Stimulated activated CD8-positive, alpha-beta memory T cell treated with anti-CD3 and anti-CD28 coated beads, Interleukin-4, amount 100 ng/mL, for 4 hours (primary cell): ENCODE measurements at places on chromosomes 2 and 18.

GRCh38 chr2:221911321-221911720 lies 339.2 kb upstream of the EPHA4 start:
- DNase-seq, result no peak

DNA sequence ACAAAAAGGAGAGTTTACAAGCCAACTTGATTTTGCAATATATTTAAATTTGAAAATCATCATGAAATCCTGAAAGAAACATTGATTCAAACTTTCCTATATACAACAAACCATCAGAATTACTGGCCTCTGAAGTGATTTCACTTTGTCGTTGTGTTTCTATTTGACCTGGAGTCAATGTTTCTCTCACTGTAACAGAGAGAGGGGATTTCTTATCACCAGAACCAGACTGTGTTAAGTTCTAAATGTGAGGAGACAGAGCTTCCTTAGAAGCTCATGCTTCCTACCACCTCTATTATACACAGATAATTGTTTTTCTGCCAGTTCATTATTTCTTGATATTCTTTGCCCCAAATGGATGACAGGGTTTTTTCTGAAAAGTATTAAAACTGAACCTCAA lies 245.0 kb upstream of the RND3 start:
- no peak for DNase-seq

GRCh38 chr2:28232295-28232694 lies 160.4 kb upstream of the FOSL2 start:
- no peak for DNase-seq

GRCh38 chr2:179193759-179194394 lies 70.8 kb downstream of the SESTD1 start:
- DNase-seq, result no peak

DNA sequence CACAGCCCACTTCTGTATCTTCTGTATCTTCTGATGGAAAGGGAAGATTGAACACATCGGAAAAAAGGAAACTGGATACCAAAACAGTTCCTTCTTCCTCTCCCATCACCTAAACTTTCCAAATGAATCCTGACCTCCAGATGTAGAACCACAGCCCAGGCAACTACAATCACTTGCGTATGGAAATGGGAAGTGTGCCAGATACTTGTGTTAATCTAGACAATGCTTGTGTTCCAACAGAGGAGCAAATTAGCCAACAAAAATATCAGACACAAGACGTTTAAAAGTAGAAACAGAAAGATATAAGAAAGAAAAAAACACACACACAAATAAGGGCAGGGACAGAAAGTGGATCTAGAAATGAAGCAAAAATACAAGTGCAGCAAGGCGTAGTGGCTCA lies 31.4 kb upstream of the DUSP2 start:
- DNase-seq, result no peak

GRCh38 chr2:166090908-166091307 lies 36.9 kb downstream of the SCN1A start:
- no peak for DNase-seq

DNA sequence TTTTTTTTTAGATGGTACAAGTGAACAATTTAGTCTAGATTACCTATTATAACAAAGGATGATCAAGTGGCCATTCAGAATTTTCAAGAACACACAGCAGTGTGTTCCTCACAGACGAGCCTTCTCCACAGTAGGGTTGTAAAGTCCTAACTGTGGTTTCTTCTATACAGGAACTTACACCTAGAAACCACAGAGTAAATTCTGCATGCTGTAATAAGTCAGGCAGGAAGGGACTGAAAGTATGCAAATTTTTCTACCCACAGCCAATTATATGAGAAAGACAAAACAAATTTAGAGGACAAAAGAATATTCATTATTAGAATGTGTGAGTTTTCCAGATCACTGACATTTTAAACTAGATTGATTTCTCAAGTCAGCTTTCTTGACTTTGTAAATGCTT lies 99.5 kb downstream of the RBMS1 start:
- no peak for DNase-seq

DNA sequence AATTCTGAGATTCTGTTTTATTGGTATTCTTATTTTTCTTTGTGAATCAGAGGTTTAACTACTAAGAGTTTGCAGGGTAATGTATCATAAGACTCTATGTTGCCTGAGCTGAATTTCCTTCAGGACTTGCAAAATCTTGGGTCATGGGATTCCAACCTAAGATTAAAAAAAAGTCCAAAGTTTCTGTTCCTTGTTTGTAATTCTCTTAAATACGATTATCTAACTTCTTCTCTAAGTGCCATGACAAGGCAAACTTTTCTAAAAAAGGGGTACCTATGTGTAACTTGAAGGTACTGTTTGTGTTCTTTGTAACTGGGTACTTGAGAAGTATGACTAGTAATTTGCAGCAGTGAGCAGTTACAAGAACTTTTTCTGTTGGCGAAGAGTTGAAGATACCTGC lies 181.3 kb upstream of the ZEB2 start:
- no peak for DNase-seq

- peak; percentile 52 for DNase-seq
Measured at GRCh38 chr2:43131051-43131889, 95.1 kb downstream of the ZFP36L2 start.

GRCh38 chr18:10736984-10737383 lies 211.2 kb downstream of the NAPG start:
- no peak for DNase-seq

DNA sequence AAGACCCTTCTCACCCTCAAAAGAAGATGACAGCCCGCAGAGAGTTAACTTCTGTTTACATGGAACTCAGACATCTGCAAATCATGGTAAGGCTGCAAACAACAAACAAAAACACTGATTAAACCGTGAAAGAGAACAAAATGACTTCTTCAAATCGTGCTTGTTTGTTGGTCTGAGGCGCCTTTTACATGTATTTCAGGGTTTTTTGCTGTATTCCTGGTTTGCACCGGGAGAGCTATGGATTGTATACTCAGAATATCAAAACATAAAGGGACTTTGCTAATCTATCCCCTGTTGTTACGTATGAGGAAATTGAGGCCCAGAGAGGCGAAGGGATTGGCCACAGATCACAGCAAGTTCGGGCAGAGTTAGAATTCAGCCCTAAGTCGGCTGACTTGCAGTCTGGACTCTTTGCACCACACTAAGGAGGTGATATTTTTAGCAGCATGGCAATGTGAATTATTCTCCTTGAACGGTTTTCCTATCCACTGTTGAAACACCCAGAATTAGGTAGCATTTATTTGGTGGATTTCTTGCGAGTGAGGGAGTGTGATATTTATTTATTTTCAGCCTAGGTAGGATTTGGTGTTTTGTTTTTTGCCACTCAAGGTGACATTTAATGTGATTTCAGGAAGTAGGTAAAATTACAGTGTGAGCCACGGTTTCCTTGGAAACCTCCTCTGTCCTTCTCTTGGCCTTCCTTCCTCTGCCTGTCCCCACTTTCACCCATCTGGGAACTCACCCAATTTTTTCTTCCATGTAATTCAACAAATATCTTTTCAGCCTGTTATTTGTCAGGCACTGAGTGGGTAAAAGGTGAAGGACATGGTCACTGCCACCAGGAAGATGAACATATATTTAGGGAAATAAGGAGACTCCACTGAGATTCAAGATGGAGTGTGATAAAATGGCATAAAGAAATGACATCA lies 980 bp upstream of the PDE6D start:
- no peak for DNase-seq

- no peak for DNase-seq
Measured at GRCh38 chr2:69911985-69912563, 2.8 kb upstream of the MXD1 start.

- no peak for DNase-seq
Measured at GRCh38 chr2:18176679-18177215, 298.3 kb downstream of the KCNS3 start.

- no peak for DNase-seq
Measured at GRCh38 chr2:118481299-118481698, 366.1 kb downstream of the EN1 start.

GRCh38 chr2:128309280-128310093 lies 9.2 kb downstream of the HS6ST1 start:
- no peak for DNase-seq

DNA sequence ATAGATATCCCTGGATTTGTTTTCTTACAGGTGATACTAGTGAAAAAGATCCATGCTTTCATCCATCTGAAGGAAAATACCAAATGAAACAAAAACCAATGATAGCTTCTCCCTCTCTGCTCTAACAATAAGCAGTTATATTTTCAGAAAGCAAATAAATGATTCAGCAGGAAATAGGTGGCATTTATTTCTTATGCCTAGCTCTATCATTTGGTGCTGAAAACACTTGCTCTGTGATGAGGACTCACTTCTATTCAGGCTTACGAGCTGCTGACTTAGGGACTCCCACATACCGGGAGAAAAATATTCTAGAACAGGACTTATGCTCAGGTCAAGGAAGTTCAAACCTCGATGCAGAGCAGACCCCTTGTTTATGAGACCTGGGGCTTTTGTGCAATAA lies 142.6 kb downstream of the SETBP1 start:
- DNase-seq, result no peak

DNA sequence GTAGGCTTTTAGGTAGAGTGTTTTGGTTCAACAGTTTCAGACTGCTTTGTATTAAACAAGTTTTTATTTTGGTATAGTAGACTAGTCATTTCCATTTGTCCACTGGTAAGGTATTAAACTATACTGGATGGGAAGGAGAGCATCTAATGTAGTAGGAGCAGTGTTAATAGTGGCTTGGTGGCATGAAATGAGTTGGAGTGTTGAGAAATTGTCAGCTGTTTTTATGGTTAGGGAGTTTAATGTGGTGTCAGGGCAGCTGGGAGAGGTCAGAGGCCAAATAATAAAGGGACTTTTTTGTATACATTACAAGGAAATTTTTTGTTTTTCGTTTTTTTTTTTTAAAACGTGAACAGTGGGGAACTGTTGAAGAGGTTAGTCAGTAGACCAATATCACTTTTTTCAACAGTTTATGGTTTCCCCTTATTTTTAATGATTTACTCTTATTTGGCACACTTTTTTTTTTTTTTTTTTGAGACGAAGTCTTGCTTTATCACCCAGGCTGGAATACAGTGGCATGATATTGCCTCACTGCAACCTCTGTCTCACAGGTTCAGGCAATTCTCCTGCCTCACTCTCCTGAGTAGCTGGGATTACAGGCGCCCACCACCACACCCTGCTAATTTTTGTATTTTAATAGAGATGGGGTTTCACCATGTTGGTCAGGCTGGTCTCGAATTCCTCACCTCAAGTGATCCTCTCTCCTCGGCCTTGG lies 21.2 kb downstream of the ACTR3 start:
- DNase-seq, result no peak

- no peak for DNase-seq
Measured at GRCh38 chr2:191539068-191539467, 138.9 kb upstream of the NABP1 start.

- no peak for DNase-seq
Measured at GRCh38 chr2:59658906-59659635, 894.4 kb downstream of the BCL11A start.

DNA sequence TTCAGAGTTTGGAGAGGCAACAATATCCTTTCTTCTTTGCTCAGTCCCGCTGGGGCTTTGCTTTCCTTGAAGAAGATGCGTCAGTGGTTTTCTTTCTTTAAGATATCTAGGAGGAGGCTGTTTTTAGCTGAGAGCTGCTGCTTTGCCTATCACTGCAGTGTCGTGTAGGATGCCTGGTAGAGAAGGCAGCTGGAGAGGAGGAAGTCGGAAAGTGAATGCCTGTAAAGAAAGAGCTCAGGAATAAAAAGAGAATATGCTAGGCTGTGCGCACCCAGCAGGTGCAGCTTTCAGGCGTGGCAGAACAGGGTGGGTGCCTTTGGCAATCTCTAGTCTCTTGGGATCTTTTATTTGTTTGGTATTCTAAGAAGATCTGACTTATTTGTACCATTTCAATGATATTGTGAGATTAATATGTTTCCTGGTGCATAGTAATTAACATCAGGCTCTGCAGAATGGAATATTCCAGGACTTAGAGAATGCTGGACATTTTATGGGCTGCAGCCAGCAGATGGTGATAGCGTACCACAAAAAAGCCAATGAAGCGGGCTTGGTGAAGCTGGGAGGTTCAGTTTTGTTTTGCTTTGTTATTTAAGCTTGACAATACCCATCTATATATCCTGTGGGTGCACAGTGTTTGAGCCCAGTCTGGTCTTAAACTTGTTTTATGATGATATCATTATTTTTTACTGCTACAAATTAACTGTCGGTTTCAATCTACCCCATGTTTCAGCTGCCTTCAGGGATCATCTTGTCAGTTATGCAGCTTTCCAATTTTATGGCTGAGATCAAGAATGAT lies 34.9 kb downstream of the CAVIN2 start:
- DNase-seq, result no peak

- no peak for DNase-seq
Measured at GRCh38 chr2:10675131-10675530, 14.6 kb downstream of the NOL10 start.

- DNase-seq, result no peak
Measured at GRCh38 chr2:10490806-10491291, 42.7 kb upstream of the ODC1 start.

DNA sequence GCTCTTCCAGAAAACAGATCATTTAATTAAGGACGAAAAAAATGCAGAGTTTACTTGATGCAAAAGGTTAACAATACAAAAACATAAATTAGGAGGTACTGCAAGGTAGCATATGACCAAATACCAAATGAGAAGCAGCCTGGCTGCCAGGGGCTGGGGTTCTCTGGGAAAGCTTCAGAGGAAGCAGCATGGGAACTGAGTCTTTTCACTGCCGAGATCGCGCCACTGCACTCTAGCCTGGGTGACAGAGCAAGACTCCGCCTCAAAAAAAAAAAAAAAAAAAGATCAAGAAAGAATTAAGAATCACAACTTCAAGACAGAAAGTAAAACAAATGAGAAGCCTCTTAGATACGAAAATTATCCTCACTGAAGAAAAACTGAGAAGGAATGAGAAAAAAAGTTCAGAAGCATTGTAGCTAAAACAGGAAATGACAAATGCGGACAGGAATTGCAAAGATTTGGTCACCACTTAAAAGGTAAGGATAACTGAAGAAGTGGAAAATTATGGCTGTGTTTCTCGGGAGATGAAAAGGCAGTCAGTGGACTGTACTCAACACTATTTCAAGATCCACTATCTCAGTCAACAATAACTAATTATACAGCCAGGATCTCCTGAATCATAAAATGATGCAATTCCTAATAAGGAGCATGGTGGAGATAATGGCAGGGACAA lies 4.3 kb downstream of the SEPTIN10 start:
- no peak for DNase-seq

- DNase-seq, result peak; percentile 13
Measured at GRCh38 chr2:85887566-85888019, 1.2 kb downstream of the ST3GAL5 start.

GRCh38 chr2:30267161-30267975 lies 36.0 kb downstream of the LBH start:
- no peak for DNase-seq

DNA sequence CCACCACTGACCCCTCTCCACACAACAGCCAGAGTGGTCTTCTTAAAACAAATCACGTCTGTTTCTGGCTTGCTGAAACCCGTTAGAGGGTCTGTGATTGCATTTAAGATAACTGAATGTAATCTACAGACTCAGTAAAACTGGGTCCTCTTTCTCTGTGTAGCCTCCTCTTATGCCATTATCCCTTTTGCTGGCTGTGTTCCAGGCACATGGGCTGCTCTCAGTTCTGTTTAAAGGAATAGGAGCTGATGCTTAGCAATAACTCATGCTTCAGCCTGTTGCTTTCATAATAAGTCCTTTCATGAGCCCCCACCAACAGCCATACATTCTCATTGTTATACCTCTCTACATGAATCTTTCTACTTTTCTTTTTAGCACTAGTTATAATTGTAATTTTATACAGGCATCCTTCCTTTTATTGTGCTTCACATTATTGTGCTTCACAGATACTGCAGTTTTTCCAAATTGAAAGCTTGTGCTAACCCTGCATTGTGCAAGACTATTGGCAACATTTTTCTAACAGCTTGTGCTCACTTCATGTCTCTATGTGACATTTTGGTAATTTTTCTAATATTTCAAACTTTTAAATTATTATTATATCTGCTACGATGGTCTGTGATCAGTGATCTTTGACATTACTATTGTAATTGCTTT lies 782.6 kb downstream of the MBD2 start:
- DNase-seq, result no peak
